A549 treated with Hydrocortisone at 1 μM for 4 hours (cell line): ENCODE measurements at places on chromosomes 16 and 17. TPM values are rescaled to one million over a fixed set of nuclear protein-coding genes. Genes with fewer than 3 reads are reported as not detected.

The OTOP3 gene
- not detected in 5 replicates for total RNA-seq

The KRT15 gene
- total RNA-seq = 2.1 to 3.9 TPM (median 3.2 TPM) in 5 replicates

The KCNAB3 gene
- 1.9 to 2.9 TPM (median 2.7 TPM) in 5 replicates for total RNA-seq

The SLC5A11 gene
- total RNA-seq = 0.22 to 0.51 TPM (median 0.36 TPM) in 5 replicates

The C1QL1 gene
- 15.2 to 32.8 TPM (median 28.1 TPM) in 5 replicates for total RNA-seq

The TLE7 gene
- not detected in 5 replicates for total RNA-seq

The CCL4 gene
- not detected in 5 replicates for total RNA-seq

The ACADVL gene
- total RNA-seq = 322 to 414 TPM (median 394 TPM) in 5 replicates

The GPRC5C gene
- total RNA-seq = 49.3 to 62.9 TPM (median 55.3 TPM) in 5 replicates

The ZNF205 gene
- 13.0 to 14.7 TPM (median 14.4 TPM) in 5 replicates for total RNA-seq

The MGAT5B gene
- 18.6 to 21.8 TPM (median 20.4 TPM) in 5 replicates for total RNA-seq

The PLD6 gene
- total RNA-seq = 5.5 to 7.8 TPM (median 6.5 TPM) in 5 replicates

The ARHGAP27 gene
- total RNA-seq = 12.9 to 17.5 TPM (median 14.8 TPM) in 5 replicates

The RHBDF1 gene
- total RNA-seq = 20.5 to 30.0 TPM (median 27.7 TPM) in 5 replicates

The NPIPB13 gene
- 1.7 to 3.0 TPM (median 2.7 TPM) in 5 replicates for total RNA-seq

The E4F1 gene
- 19.8 to 26.0 TPM (median 22.9 TPM) in 5 replicates for total RNA-seq

The CCL11 gene
- total RNA-seq = not detected in 5 replicates

The PPP1R1B gene
- total RNA-seq = 0.12 to 0.18 TPM (median 0.13 TPM) in 4 of 5 replicates, not detected in the other

The KRTAP4-6 gene
- not detected in 5 replicates for total RNA-seq

The C17orf100 gene
- total RNA-seq = 1.8 to 3.3 TPM (median 2.8 TPM) in 5 replicates

The C17orf78 gene
- total RNA-seq = not detected in 5 replicates

The PDILT gene
- total RNA-seq = not detected in 5 replicates

The WNT9B gene
- not detected in 5 replicates for total RNA-seq

The TLCD1 gene
- 29.1 to 47.2 TPM (median 43.1 TPM) in 5 replicates for total RNA-seq

The CES3 gene
- total RNA-seq = 2.0 to 2.5 TPM (median 2.5 TPM) in 5 replicates

The GCGR gene
- total RNA-seq = 0.08 to 0.47 TPM (median 0.30 TPM) in 5 replicates

The MT1A gene
- total RNA-seq = 22.0 to 34.8 TPM (median 26.9 TPM) in 5 replicates

The LITAFD gene
- total RNA-seq = not detected in 5 replicates

The ITGB4 gene
- total RNA-seq = 88.7 to 126 TPM (median 108 TPM) in 5 replicates

The SEC14L5 gene
- 0.01 to 0.03 TPM (median 0.02 TPM) in 4 of 5 replicates, not detected in the other for total RNA-seq

The FZD2 gene
- 26.3 to 36.5 TPM (median 32.4 TPM) in 5 replicates for total RNA-seq

The XAF1 gene
- total RNA-seq = not detected in 5 replicates
